Activated CD4-positive, alpha-beta T cell treated with anti-CD3 and anti-CD28 coated beads, Interleukin-2, amount 10 ng/mL, durations not matched to agents 24 days and 14 days (primary cell): ENCODE measurements at places on chromosomes 2 and 18. TPM values are rescaled to one million over a fixed set of nuclear protein-coding genes. Genes with fewer than 3 reads are reported as not detected.

GRCh38 chr2:133605766-133606137 is 37.5 kb upstream of the NCKAP5 start:
- no peaks in the 10 kb centered on the region for H3K4me1 ChIP-seq
- no peak for DNase-seq
- no peaks in the 10 kb centered on the region for H3K36me3 ChIP-seq
- no peaks in the 10 kb centered on the region for H3K27me3 ChIP-seq

- H3K27ac ChIP-seq = no peak overlapping the region
- H3K27me3 ChIP-seq = no peaks in the 10 kb centered on the region
- H3K4me3 ChIP-seq = no peak overlapping the region
- no peaks in the 10 kb centered on the region for H3K4me1 ChIP-seq
- DNase-seq = no peak
These were observed 258.0 kb downstream of the CNTNAP5 start for GRCh38 chr2:124283096-124283495.

GRCh38 chr2:42828487-42829425 is 36.4 kb upstream of the HAAO start:
- H3K4me1 ChIP-seq = peaks cover 7% of the 10 kb centered on the region
- peaks cover 13% of the 10 kb centered on the region for H3K27me3 ChIP-seq
- H3K36me3 ChIP-seq = no peaks in the 10 kb centered on the region

GRCh38 chr2:120300385-120300784 is 45.6 kb upstream of the INHBB start:
- no peak overlapping the region for H3K27ac ChIP-seq
- H3K36me3 ChIP-seq = peaks cover 57% of the 10 kb centered on the region
- H3K4me3 ChIP-seq = no peak overlapping the region
- no peak for DNase-seq

GRCh38 chr18:76823161-76823538 is 793 bp downstream of the ZNF236 start:
- DNase-seq = no peak
- H3K36me3 ChIP-seq = peaks cover 19% of the 10 kb centered on the region
- H3K27ac ChIP-seq = peak overlapping the region; percentile 83
- H3K4me3 ChIP-seq = peak overlapping the region; percentile 87
- H3K4me1 ChIP-seq = peaks cover 43% of the 10 kb centered on the region
- H3K27me3 ChIP-seq = no peaks in the 10 kb centered on the region

GRCh38 chr2:41853427-41854191 is 194.2 kb upstream of the PKDCC start:
- H3K4me3 ChIP-seq = no peak overlapping the region

- no peak overlapping the region for H3K27ac ChIP-seq
- no peaks in the 10 kb centered on the region for H3K36me3 ChIP-seq
- H3K27me3 ChIP-seq = peaks cover 6% of the 10 kb centered on the region
- no peak overlapping the region for H3K4me3 ChIP-seq
- no peak for DNase-seq
- no peaks in the 10 kb centered on the region for H3K4me1 ChIP-seq
These were observed 19.0 kb downstream of the ADAM23 start for GRCh38 chr2:206462240-206462854.

DNA sequence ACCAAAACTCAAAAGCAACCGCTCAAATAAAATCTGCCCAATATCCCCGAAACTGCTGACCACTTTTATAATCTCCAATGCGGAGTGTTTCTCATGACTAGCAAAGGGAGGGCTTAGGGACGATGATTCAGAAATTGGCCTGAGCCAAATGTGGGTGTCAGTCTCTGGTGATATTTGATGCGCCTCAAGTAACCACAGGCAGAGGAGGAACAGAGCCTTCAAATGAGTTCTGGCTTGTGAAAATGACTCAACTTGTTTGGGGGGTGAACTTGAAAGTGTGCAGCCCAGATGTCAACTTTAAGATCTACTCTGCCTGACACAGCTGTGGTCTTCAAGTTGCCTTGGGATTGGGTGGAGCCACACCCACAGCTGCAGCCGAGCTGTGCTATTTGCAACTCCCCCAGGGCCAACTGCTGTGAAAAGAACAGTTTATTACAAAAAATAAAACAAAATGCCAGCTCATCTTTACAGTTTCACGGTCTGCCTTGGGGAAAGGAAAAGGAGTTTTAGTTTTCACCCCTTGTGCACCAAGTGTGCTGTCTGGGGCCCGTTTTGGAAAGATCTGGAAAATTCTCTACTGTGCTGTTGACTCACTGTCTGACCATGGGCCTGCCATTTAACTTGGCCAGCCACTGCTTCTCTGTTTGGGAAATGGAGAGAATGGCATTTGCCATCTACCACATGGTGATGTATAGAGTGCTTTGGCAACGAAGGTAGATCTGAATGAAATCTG is 222.1 kb downstream of the MTX2 start:
- no peak overlapping the region for H3K4me3 ChIP-seq
- H3K36me3 ChIP-seq = no peaks in the 10 kb centered on the region
- peaks cover 10% of the 10 kb centered on the region for H3K4me1 ChIP-seq
- peak; percentile 60 for DNase-seq

UPP2 gene
- total RNA-seq = not detected in 2 replicates

GALNT5 gene
- total RNA-seq = not detected in 2 replicates
